NCI-H460 (cell line): ENCODE measurements at places on chromosomes 2 and 18.

- DNase-seq = no peak
Measured at GRCh38 chr2:182605166-182605565, 110.9 kb upstream of the DNAJC10 start.

DNA sequence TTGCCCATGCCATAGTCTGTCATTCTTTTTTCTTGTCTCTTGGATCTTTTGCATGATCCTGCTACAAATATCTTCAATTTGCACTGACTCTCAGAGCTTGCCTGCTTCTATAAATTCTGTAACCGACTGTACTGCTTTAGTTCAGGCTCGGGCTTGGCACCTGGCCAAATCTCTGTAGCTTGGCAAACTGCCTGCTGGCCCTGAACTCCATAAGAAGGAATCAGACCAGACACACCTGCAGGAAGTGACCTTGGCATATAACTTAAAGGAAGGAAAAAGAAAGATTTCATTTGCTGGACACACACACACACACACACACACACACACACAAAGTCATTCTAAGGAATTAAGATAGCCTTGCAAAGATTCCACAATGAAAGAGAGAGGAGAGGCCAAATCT is 291.2 kb upstream of the DDX18 start:
- DNase-seq = no peak

DNA sequence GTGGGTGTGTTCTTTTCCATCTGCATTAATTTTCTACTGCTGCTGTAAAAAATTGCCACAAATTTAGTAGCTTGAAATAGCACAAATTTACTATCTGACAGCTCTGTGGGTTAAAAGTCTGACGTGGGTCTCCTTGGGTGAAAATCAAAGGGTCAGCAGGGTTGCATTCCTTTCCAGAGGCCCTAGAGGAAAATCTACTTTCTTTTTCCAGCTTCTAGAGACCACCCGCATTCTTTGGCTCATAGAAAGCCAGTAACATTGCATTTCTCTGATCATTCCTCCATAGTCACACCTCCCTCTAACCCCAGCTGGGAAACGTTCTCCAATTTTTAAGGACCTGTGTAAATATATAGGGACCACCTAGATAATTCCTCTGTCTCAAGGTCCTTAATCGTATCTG is 128.8 kb downstream of the ATL2 start:
- no peak for DNase-seq

- DNase-seq = no peak
Measured at GRCh38 chr2:124805060-124805459, 780.0 kb downstream of the CNTNAP5 start.

GRCh38 chr2:130884503-130884902 is 47.8 kb downstream of the ARHGEF4 start:
- no peak for DNase-seq
